NAMALWA (cell line): ENCODE measurements at places on chromosomes 7 and 10.

DNA sequence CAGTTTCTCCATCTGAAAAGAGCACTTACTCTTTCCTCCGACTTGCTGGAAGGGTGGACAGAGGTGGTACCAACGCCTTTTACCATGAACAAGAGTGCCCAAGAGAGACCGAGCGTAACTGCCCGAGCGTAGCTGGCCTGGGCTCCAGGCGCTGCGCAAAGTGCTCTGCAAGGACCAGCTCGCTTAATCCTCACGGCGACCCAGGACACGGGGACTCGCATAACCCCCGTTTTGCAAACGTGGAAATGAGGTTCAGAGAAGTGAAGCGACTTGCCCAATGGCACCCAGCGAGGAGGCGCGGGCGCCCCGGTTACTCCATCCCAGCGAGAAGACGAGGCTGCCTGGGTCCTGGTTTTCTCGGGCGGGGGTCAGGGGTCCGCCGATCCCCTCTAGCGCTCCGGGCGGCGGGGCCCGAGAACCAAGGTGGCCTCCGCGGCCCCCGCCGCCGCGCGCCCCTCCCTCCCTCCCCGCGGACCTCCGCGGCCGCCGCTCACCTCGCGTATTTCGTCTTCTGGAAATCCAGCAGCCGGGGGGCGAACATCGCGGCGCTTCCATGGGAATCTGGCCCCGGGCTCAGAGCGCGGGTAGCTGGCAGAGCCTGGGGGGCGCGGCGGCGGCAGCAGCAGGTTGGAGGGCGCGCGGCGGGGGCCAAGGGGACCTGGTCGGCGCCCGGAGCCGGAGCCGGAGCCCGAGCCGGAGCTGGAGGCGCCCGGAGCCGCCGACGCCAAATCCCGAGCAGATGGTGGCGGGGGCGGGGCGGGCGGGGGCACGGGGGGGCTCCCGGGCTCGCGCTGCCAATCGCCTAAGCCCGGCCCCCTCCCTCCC is at the start of gene MMD2:
MMD2 (minus strand) TSS at position 711 of the 825 bp plus-strand sequence; CDS start at position 541, 170 bp downstream.
- no peak for DNase-seq

DNA sequence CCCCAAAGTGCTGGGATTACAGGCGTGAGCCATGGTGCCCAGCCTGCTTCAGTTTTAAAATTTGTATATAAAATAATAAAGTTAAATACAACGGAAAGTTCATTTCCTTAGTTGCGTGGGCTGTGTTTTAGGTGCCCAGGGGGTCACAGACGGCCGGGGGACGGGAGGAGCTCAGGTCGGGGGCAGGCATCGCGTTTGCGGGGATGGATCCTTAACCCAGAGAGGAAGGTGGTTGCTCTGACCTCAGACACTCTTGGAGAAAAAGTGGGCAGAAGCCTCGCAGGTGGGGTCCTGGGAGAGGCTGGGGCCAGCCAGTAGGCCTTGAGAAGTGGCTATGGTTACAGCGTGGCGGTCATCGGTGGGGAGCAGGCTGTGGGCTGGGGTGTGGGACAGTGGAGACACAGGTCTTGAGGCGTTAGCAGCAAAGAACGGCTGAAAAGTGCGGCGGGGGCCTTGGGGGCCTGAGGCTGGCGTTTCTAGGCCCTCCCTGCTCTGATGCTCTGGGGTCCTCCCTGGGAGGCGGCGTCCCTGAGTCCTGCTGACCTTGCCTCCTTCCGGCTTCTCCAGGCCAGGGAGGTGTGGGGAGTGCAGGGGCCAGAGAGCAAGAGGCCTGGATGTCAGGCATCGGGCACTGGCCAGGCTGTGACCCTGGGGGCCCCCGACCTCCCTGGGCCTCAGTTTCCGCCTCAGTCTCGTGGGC is 54.4 kb downstream of the UNCX start:
- DNase-seq, result no peak

GRCh38 chr10:86872757-86873156 is 84.7 kb downstream of the MMRN2 start:
- DNase-seq, result no peak

- no peak for DNase-seq
Observed at GRCh38 chr10:89516149-89516832, 19.1 kb downstream of the SLC16A12 start.

GRCh38 chr7:46100521-46100920 is 179.4 kb upstream of the IGFBP3 start:
- DNase-seq, result no peak
